ENCODE measurements at places on chromosomes 4 and X. TPM values are rescaled to one million over a fixed set of nuclear protein-coding genes. Genes with fewer than 3 reads are reported as not detected.
A peak's percentile ranks its signal among the peaks of the same experiment; 100 is the strongest.

- DNase-seq = no peak
Observed at GRCh38 chr4:148332486-148332885, 109.7 kb downstream of the NR3C2 start.

DNA sequence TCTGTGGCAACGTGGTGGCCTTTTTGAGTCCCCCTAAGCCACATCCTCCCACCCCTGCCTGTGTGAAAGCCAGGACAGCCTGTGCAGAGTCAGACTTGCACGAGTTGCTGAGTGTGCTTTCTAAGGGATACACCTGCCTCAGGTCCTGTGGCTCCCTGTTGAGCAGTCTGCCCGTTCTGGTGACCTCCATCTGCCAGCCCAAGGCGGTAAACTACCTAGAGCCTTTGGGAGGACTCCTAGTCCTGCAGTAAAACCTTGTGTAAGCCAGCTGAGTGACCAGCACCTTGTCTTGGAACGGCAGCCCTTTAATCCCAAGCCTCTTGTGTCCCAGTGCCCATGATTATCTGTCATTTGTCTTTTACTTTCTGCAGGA lies 69.3 kb downstream of the NBDY start:
- no peak for DNase-seq

DNA sequence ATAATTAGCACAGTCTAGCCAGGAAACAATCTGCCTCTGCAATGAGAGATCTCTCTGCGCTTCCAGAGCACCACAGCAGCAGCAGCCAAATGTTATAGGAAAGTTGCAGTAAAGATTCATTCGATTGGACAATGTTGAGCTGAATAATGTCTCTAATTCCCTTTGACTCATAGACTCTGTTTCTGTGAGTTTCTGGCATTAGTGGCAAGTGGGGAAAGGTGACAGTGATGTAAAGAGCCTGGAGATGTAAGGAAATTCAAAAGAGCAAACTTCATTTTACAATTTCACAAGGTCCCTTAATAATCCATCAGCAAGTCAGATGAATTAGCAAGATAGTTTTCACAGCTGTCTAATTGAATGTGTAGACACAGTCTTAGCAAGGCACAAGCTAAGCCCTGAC lies 184.4 kb downstream of the VEGFC start:
- no peak for DNase-seq

- DNase-seq = peak; percentile 46
Observed at GRCh38 chrX:70481471-70482270, 37.0 kb downstream of the DLG3 start.

DNA sequence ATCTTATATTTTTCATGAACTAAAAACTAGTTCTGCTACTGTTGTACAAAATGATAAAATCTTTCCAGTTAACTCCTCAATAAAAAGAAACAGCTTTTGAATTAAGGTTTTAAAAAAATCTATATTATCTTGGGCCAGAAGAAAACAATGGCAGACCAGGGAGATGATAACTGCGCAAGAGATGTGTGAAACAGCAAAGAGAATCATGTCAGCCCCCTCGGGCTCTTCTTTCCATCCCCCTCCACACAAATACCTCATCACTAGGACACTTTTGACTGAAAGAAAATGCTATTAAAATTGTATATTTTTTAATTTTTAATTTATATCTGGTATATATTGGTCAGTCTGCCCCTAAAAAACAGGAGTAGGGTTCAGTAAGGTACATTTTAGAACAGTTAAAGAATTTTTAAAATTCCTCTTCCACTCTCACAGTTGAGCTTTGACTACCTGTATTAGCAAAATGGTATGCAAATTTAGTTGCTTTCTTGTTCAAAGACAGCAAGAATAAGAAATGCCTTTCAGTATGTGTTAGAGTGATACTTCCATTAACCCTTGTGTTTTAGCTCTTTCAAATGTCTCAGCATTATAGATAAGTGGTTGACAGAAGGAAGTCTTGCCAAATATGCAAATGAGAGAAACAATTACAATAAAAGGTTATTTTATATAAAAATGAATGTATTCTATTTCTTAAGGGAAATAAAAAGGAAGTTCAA lies 36.4 kb upstream of the LCORL start:
- DNase-seq = no peak

DNA sequence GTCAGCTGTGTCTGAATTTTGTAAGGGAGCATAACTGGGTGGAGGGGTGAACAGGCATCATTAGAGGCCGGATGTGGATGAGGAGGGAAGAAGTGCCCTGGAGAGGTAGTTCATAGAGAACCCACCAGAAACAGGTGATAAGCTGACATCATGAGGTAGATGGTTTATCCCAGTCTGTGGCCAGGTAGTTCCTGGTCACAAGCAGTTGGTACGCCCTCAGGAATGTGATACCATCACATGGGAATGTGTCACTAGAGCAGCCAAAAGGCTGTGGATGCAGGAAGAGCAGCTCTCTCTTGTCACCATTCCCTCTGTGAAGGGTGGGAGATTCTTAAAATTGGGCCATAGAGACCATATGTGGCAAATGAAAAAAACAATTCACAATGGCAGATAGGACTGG lies 21.9 kb downstream of the MSN start:
- peak; percentile 42 for DNase-seq

The SSX2B gene
- not detected for total RNA-seq
